ENCODE measurements at places on chromosomes 12 and 14.

- no peak for DNase-seq
Observed at GRCh38 chr14:33733310-33733709, 217.6 kb downstream of the EGLN3 start.

DNA sequence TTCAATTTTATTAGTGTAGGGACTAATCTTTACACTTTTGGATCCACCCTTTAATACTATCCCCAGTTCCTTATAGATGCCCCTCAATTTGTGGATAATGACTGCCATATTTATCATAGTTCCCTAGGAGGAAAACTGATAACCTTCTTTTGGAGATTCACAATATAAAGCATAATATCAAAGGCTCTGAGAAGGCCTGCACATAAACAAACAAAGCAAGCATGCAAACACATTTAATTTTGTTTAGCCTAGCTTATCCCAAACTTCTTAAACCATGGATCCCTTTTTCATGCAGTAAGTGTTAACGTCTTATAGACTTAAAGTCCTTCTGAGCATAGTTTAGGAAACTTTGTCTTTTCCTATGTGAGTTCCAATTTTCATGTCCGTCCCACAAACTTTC, 290.4 kb upstream of the TBX3 start:
- no peak for DNase-seq

DNA sequence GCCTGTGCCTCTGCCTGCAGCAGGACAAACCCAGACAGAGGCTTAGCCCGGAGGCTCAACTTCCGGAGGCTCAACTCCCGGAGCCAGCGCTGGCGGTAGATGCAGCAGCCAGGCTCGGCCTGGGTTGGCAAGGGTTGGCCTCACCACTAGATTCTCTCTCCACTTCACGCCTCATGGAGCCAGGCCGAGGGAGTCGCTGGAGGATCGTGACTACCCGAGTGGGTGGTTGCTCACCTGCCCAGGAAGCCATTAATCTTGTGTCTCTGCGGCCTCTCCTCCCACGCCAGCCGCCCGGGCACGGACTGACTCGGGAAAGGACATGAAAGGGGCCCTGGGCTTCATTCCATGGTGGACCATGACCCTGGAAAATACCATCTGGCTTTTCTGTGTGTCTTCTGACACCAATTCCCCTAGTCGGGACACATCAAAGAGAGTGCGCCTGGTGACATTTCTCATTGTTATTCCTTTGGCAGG, 20.8 kb downstream of the ESRRB start:
- no peak for DNase-seq

DNA sequence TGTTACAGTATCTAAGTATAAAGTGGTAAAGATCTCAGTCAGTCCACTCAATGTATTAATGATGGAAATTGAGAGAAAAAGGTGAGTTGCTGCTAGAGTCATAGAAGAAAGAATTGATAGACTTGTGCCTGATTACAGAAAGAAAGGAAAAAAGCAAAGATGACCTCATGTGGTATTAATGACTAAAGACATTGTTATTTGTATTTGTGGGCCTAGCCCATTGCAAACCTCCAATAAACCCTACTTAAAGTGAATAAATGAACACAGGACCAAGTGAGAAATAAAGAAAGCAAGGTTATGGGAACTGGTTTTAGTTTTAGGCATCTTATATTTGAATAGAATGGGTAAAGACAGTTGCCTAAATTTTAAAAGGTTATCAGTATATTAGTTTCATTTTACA, 105.5 kb downstream of the SYT1 start:
- no peak for DNase-seq

- no peak for DNase-seq
Observed at GRCh38 chr12:82414044-82414443, 55.7 kb downstream of the METTL25 start.

DNA sequence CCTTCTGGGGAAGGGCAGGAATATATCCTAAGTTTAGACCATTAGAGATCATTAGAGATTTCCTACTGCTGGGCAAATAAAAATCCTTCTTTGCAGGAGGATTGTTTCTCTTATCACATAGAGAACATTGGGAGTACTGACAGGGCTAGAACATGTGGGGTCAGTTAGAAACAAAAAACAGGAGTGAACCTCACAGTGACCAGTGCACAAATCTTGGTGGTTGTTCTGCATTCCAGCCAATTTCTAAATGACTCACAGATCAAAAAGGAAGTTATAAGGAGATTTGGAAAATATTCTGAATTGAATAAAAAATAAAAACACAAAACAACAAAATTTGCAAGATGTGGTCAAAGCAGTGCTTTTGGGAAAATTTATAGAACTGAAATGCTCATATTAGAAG, 118.8 kb downstream of the LLPH start:
- no peak for DNase-seq

- no peak for DNase-seq
Observed at GRCh38 chr12:122969676-122970075, 3.4 kb upstream of the ABCB9 start.
